ENCODE measurements at places on chromosomes 13 and 19.

- DNase-seq: no peak
These were observed 8.3 kb downstream of the C19orf53 start for GRCh38 chr19:13782537-13782936.

DNA sequence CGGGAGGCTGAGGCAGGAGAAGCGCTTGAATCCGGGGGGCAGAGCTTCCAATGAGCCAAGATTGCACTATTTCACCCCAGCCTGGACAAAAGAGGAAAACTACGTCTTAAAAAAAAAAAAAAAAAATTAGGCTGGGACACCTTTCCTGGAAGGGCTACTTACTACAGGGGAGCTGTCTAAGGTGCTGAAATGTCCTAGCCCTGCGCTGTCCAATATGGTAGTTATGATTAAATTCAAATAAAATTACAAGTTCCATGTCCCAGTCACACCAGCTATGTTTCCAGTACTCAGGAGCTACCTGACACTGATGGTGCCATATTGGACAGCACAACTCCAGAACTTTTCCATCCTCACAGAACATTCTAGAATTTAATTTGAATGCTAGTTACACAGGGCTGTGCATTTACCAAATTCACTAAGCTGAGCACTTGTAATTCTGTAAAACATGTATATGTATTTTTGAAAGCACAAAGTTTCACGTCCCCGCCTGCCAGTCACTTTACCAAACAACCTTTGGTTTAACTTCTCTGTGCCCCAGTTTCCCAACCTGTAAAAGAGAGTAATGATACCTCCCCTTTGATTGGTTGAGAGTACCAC, 9.2 kb upstream of the ZSCAN22 start:
- DNase-seq: no peak

GRCh38 chr19:1363599-1363998, 20.1 kb upstream of the NDUFS7 start:
- DNase-seq: no peak

GRCh38 chr13:22161871-22162270, 491.0 kb downstream of the FGF9 start:
- no peak for DNase-seq

GRCh38 chr19:29645491-29645867, 19.8 kb upstream of the PLEKHF1 start:
- no peak for DNase-seq

DNA sequence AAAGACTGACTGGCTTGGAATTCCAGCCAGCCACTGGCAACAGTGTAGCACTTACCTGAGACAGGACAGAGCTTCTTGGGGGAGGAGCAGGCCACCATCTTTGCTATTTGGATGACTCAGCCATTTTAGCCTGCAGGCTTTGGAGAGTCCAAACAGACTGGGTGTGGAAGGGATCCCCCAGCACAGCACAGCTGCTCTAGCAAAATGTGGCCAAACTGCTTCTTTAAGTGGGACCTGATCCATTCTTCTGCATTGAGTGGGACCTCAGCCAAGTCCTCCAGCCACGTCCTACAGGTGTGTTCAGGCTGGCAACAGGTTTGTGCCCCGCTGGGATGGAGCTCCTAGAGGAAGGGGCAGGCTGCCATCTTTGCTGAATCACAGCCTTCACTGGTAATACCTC, 80.0 kb downstream of the NDFIP2 start:
- DNase-seq: no peak

DNA sequence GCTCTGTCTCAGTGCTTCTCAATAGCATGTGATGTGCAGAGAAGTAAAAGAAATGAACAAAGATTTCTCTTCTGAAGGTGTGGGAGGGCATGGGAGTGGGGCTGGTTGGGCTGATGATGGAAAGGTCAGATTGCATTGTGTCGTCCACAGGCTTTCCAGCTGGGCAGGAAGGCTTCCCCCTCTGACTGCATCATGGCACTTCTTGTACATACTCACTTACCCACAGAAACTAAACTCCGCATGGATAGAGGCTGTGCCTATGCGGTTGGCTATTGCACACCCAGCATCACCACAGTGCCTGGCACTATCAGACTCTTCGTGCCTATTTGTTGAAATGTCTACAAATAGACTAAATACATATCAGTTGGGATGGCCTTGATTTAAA, 24.4 kb upstream of the TNFSF11 start:
- DNase-seq: peak; percentile 23

DNA sequence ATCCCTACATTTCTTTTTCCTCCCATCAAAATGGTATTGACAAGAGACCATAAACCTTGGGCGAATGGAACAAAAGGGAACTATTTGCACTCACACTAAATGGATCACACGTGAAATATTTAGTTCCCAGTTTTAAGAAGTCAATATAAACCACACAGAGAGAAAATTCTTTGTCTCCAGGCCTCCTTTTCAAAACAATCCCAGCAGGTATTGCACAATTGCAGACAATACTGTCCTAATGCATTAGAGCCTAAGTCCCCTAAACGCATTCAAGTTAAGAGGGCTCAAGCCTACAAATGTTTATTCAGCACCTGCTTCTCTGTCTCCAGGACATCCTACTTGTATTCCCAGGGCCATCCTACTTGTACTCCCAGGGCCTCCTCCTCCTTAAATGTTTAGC, 1.3 kb upstream of the B3GLCT start:
- no peak for DNase-seq

- no peak for DNase-seq
These were observed 61.0 kb upstream of the F7 start for GRCh38 chr13:113044391-113045114.

DNA sequence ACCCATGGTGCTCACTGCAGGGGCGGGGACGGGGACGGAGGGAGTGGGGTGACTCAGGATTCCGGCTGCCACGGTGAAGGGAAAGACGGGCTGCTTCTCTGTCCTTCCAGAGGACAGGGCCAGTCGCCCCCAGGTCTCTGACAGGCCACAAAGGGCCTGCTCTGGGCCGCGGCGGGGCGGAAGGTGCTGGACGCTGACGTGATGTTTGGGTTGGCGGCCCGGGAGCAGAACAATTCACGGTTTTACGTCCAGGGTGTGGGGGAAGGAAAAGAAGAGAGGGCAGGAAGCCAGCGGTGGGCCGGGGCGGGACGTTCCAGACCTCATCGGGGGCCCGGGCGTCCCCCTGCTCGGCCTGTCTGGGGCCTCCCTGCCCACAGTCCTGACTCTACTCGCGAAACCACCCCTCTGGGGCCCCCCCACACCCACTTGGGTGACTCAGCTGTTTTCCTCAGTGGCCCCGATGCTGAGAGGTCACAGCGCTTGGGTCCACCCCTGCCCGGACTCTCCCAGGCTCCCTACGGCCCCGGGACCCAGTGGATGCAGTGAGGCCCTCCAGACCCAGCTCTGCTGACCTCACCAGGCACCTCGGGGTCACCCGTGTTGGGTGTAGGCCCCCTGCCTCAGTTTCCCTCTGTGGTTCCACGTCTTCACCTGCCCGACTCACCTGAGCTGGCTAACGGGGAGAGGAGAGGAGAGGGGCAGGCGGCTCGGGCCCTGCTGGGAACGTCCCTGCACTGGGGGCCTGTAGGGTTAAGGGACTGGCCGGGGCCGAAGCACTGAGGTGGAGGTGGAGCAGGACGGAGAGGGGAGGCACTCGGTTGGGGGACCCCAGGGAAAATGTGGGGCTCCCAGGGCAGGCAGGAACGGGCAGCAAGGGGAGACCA, 29.2 kb downstream of the PIP5K1C start:
- DNase-seq: peak; percentile 42

DNA sequence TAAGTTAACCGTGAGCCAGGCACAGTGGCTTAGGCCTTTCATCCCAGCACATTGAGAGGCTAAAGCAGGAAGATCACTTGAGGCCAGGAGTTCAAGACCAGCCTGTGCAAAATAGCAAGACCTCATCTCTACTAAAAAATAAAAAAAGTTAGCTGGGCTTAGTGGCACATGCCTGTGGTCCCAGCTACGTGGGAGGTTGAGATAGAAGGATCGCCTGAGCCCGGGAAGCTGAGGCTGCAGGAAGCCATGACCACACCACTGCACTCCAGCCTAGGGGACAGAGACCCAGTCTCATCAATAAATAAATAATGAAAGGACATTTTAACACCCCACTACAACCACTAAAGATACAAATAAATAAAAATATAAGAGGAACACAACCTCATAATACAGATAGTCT, 21.6 kb downstream of the LSM14A start:
- DNase-seq: no peak

DNA sequence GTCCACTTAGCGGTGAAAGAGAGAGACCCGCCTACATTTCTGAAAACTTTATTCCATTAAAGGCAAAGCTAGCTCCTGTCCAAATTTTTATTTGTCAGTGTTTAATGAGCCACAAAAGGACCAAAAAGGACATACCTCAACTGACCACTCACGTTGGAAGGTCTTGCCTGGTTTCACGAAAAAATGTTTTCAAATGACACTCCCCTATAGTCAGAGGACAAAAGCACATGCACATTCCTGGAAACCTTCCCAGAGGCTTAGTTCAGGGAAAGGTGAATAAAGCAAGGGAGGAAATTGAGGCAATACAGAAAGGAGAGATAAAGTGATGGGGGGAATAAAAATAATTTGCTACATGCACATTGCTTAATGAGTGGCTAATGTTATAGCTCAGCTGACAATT, 55.6 kb downstream of the DOCK9 start:
- DNase-seq: no peak

- DNase-seq: no peak
These were observed 135.1 kb upstream of the FRY start for GRCh38 chr13:31896427-31896826.

DNA sequence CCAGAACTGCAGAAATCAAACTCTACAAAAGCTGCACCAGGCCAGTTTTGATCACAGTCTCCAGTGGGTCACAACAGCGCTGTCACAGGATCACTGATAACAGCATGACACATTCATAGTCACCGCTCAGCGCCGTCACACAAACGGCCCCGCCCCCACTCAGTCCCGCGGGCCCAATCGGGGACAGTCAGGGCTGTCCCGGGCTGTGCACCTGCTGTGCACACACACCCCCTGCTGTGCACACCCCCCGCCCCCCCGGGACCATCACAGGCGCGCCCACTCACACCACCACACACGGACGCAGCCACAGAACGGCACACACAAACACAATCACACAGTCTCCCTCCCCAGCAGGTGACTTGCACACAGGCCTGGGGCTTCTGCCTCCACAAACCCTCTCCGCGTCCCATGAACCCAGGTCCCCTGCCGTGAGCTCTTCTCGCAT, 435 bp upstream of the ZNF382 start:
- DNase-seq: peak; percentile 90

DNA sequence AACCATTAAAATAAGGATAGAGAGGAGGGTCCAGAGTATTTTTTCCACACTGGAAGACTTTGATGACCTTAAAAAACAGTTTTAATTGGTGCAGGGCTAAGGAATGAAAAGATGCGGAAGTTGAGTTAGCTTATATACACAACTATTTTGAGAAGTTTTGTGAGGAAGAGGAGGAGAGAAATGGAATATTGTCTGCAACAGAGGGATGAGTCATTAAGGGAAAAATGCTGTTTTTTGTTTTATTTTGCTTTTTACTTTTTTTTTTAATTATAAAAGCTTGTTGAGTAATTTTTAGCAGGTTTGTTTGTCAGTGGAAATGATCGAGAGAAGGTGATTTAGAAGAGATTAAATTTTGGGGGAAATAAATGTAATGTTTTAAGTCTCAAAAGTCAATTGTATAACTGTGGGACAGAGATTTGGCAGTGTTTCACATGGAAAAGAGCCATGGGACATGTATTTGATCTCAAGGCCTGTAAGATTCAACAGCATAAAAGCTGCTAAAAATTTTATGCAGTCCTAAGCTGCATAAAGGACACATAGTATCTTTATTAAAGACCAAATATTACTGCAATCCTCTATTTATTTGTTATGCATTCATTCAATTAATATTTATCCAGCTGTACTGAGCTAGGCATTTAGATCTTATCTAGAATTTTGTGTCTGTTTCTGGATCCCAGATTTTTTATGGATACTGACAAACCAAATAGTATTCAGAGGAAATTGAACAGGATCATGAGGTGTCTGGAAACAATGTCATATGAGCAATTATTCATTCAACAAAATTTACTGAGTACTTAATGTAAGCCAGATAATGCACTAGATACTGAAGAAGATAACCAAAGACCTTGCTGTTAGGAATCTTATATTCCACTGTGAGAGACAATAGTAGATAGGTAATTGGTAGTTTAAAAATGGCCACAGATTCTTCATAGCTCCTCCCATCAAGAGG, 72.7 kb downstream of the DNAJC15 start:
- DNase-seq: no peak

GRCh38 chr19:13026462-13027370, 31.4 kb downstream of the NFIX start:
- DNase-seq: no peak

DNA sequence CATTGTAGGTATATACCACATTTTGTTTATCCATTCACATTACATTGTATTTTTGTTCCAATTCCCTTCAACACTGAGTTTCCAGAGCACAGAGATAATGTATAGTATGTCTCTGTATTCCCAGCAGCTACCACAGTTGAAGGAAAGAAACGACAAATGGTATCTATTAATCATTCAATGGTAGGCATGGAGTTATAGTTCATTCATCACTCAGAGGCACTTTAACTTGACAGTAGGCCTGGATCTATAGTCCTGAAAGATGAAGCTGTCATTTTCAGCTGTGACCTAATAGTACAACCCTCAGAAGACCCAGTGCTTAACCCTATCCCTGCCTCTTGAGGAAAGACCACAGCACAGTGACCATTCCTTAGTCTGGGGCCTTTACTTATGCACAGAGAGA, 163.0 kb upstream of the TMTC4 start:
- DNase-seq: no peak

- no peak for DNase-seq
These were observed 85.3 kb downstream of the FLT1 start for GRCh38 chr13:28409648-28410047.

DNA sequence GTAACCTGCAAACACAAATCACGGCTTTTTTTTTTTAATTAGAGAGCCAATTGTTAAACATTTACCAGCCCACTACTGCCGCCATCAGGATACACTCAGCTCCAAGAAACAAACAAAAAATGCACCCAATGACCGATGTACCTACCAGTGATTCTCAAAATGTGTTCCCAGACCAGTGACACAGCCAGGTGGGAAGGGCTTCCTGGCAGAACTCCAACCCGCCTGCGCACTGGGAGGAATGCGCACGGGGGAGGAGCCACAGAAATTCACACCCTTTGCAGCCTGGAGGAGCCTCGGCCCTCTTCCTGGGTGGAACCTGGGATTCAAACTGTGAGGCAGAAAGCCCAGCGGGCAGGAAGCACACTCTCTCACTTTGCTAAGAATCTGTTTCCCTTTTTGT, 255.9 kb downstream of the TBC1D4 start:
- DNase-seq: no peak

DNA sequence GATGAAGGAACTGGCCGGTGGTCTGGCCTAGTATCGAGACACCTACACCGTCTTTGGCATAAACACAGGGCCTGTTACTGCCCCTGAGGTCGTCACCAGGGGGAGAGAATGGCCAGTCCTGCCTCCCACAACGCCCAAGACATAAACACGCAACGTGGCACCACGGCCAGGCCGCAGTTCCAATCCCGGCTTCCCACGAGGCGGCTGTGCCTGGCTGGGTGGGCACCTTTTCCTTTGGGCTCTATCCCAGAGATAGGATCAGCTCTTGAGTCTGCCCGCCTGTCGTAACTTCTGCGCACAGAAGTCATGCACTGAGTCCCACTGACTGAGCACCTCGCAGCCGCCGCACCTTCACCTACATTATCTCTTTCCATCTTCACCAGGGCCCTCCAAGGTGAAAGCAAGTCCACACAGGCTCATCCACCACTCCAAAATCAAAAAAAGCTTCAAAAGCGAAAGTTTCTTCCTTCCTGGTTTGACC, 1.1 kb downstream of the MIER2 start:
- no peak for DNase-seq

Measured in stimulated activated CD4-positive, alpha-beta T cell treated with anti-CD3 and anti-CD28 coated beads, Interleukin-1b, Interleukin-23, amount 100 ng/mL, for 48 hours (primary cell).